ENCODE measurements at places on chromosomes 2 and 18.

- DNase-seq, result no peak
Measured at GRCh38 chr2:24125956-24126355, 2.7 kb downstream of the FAM228B start.

GRCh38 chr2:235534678-235535422 is 41.0 kb downstream of the AGAP1 start:
- DNase-seq, result no peak

DNA sequence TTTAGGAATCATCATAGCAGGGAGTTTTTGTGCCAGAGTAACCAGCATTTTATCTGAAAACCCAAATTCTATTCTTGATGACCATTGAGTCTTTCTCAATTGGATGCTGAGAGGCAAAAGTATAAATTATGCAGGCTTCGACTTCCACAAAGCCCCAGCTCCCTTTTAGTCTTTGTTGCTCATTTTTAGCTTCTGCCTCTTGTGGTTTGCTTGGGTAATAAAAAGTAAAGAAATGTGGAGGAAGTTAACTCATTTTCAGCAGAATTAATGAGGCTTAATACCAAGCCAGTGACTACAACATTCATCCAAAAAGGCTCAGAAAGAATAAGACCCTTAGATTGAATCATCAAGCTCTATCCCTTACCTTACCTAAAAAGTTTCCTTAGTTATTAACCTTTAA is 18.6 kb downstream of the ERMN start:
- DNase-seq, result no peak

GRCh38 chr18:49814147-49814499 is 790 bp upstream of the ACAA2 start:
- peak; percentile 1 for DNase-seq

- DNase-seq, result no peak
Measured at GRCh38 chr2:196729418-196729817, 70.1 kb downstream of the GTF3C3 start.

DNA sequence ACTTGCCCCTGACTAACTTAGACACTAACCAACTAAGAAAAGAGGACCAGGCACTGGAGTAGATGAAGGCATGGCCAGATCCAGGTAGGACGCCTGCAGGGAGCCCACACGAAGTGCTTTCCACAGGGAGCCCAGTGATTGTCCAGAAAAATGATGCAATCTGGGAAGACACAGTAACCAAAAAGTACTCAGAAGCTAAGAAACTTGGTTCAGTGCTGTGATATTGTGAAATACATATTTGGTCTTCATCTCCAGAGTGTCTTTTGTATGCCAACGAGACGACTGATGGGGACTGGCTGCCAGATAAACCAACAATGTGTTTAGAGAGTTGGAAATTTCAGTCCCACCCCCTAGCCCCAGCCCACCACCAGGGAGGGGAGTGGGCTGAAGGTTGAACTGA is 135.0 kb downstream of the SP3 start:
- no peak for DNase-seq

- no peak for DNase-seq
Measured at GRCh38 chr2:101106453-101107181, 44.6 kb downstream of the TBC1D8 start.

GRCh38 chr2:96859681-96860064 is 1.9 kb upstream of the ANKRD39 start:
- DNase-seq, result no peak

DNA sequence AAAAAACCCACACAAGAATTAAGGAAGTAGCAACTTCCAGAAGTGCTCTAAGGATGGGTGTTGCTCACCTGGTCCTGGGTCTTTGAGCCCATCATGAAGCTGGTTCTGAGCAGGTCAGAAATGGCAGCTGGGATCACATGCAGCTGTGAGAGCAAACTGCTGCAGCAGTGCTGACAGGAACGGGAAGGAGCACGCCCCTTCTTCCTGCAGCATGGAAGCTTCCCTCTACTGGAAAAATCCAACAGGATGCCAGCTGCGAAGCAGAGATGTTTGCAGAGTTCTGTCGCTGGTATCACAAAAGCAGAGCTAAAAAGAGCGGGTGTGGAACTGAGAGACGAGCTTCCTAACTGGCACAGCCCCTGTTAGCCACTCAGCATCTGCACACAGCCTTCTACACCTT is 33.7 kb downstream of the EIF4E2 start:
- no peak for DNase-seq

GRCh38 chr2:5798084-5798483 is 105.9 kb downstream of the SOX11 start:
- no peak for DNase-seq

DNA sequence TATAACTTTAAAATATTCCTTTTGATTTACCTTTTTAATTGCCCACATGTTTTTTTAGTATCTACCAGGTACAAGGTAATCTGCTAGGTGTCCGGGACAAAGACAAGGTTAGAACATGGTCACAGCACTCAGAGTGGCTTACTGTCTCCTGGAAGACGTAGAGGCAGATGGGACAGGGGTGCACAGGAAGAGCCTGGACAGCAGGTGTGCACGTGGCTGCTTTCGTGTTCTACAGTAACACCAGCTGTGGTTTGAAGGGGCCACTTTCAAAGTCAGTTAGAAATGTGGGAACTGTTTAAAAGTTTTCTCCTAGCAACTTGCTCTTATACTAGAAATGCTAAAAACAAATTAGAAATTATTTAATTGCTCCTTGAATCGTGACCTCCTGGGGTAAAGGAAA is 102.9 kb upstream of the ALPP start:
- DNase-seq, result no peak

- DNase-seq, result no peak
Measured at GRCh38 chr2:227793148-227793712, 20.4 kb upstream of the CCL20 start.

- DNase-seq, result no peak
Measured at GRCh38 chr2:202671317-202672035, 36.7 kb downstream of the FAM117B start.

GRCh38 chr2:99512181-99512591 is 22.4 kb upstream of the REV1 start:
- DNase-seq, result no peak

GRCh38 chr2:95301876-95302641 is 4.9 kb downstream of the KCNIP3 start:
- DNase-seq, result no peak

DNA sequence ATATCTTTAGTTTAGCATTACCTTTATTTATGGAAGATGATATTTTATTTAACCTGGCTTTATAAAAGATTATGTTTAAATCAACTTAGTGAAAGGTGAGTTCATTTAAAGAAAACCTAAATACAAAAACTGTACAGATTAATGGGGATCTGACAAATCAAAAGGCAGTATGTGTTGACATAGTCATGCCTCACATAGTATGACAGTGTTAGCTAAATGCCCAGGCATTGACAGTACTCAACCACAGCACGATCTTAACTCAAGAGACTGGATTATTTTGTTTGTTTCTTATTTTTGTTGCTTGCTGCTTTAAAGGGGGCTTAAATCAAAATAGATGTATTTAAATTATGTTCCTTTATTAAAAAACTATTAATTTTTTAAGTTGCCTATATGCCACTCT is 7.8 kb downstream of the DOK6 start:
- DNase-seq, result no peak

- no peak for DNase-seq
Measured at GRCh38 chr2:68755071-68755470, 20.5 kb downstream of the ARHGAP25 start.

- peak; percentile 31 for DNase-seq
Measured at GRCh38 chr2:9099341-9099751, 95.9 kb upstream of the MBOAT2 start.

- no peak for DNase-seq
Measured at GRCh38 chr18:48922801-48923730, 27.7 kb downstream of the SMAD7 start.

DNA sequence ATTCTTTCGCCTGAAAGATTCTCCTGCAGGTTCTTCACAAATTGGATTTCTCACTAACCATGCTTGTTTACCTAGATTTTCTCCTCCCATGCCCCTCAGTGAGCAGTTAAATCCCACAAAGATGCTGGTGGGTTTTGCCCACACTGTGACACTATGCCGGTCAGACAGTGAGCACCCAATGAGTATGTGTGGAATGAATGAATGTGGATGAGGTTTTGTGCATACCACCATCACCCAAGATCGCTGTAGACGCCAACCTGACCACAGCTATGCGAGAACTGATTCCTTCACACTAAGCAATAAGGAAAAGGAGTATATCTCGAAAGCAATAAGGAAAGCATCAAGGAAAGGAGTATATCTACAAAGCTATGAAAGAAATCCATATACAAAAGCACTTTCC is 116.7 kb downstream of the PID1 start:
- DNase-seq, result no peak

DNA sequence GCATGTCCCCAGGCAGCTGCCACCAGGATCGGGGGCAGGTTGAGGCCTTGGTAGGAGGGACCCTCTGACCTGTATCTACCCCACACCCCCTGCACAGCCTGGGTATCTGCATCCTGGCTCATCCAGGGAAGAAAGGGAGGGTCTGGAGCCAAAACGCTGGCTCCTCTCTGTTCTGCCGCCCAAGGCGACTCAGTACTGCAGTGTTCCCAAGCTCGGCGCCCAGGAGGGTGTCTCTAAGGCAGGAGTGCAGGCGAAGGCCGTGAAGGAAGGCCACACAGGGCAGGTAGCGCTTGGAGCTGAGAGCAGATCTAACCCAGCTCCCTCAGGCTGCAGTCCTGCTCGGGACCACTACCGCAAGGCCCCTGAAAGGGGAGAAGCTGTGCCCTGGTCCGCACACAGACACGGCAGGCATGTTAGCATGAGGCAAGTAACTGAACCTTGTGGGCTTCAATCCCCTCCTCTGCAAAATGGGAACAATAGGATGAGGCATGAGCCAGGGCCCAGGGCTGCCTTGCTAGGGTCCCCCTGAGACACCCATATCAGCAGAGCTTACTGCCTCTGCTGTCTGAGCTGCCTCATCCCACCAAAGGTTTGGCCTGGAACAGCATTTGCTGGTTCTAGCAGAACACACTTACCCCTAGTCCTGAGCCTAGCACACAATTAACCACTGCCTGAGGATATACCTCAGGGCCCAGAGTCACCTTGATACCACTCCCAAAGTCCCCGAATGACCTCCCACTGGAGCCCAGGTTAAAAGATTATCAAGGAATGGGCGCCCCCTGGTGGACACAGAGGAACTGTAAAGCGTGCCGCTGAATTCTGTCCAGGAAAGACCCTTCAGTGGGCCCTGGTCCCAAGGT is 6.5 kb downstream of the PTMA start:
- DNase-seq, result peak; percentile 65

- no peak for DNase-seq
Measured at GRCh38 chr18:26777351-26778053, 88.0 kb downstream of the AQP4 start.

GRCh38 chr2:223916181-223916920 is 28.8 kb downstream of the WDFY1 start:
- DNase-seq, result no peak

DNA sequence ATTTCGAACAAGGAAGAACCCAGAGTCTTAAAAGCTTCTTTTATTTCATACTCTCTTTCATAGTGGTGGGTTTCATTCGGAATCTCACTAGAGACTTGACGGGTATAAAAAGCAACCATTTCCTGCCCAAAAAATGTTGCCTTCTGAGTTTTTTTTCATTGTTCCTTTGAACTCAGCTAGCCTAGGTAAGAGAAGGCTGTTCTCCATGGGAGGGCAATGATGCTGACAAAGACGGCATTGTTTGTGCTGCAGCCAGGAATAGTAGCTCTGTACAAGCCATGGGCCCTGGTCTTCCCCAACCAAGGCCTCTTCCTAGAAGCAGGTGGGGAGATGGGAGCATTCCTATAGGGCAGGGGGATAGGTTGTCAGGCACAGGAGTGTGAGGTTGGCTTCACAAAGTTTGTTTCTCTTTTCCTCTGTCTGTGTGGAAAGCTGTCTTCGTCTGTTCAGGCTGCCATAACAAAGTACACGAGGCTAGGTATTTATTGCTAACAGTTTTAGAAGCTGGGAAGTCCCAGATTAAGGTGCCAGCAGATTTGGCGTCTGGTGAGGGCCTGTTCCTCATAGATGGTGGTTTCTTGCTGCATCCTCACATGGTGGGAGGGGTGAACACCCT is 405.1 kb downstream of the NBAS start:
- no peak for DNase-seq

DNA sequence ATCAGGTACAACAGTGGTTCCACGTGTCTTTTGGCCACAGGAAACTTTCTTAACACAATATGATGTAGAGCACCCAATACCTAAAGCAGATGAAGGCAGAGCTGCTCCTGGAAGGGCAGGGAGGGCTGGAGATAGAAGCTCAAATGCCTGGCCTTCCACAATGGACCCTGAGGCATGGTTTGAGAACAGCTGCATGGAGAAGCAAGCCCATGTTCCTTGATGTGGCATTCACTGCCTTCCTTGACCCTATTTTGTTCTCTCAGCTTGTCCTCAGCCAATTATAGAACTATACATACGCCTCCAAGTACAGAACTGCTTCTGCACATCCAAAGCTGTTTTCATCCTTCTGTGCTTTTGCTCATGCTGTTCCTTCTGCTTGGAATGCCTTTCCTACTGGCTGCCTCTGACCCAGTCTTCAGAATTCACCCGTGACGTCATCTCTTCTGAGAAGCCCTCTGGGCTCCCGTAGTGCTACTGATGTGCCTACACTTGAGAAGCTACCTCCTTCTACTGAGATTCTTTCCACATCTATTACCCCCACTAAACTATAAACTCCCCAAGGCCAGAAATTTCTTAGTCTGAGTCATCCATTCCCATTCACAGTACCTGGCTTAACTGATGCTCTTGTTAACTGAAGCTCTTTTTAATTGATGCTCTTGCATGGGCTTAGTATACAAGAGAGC is 69.9 kb downstream of the CHRNA1 start:
- DNase-seq, result no peak

- DNase-seq, result no peak
Measured at GRCh38 chr2:28004086-28004485, 113.6 kb downstream of the BABAM2 start.
